RPMI7951 (cell line): ENCODE measurements at places on chromosomes 1 and 21. TPM values are rescaled to one million over a fixed set of nuclear protein-coding genes. Genes with fewer than 3 reads are reported as not detected.

Gene FCRL5
- not detected in 2 replicates for total RNA-seq

Gene PYGO2
- 16.1 and 18.4 TPM in 2 replicates for total RNA-seq

Gene TFF2
- total RNA-seq, result not detected in 2 replicates

Gene MAP3K7CL
- 10.0 and 14.8 TPM in 2 replicates for total RNA-seq

Gene NT5C1A
- not detected in 2 replicates for total RNA-seq

Gene LSS
- 26.7 and 32.9 TPM in 2 replicates for total RNA-seq

Gene C8B
- not detected in 2 replicates for total RNA-seq

Gene PGBD5
- under 0.01 and 0.10 TPM in 2 replicates for total RNA-seq

Gene CNIH3
- 21.0 and 24.5 TPM in 2 replicates for total RNA-seq

Gene CYP4A22
- total RNA-seq, result not detected in 2 replicates

Gene CLIC4
- total RNA-seq, result 680 and 835 TPM in 2 replicates

Gene RHEX
- not detected in 2 replicates for total RNA-seq

Gene SLX9
- 9.0 and 17.0 TPM in 2 replicates for total RNA-seq

Gene FPGT
- total RNA-seq, result 17.8 and 20.4 TPM in 2 replicates

Gene HPCAL4
- 0.10 and 0.12 TPM in 2 replicates for total RNA-seq

Gene PRRX1
- total RNA-seq, result 41.5 and 52.6 TPM in 2 replicates

Gene FCRL4
- total RNA-seq, result not detected in 2 replicates

Gene FOXD3
- total RNA-seq, result 0.96 and 1.2 TPM in 2 replicates

Gene OR10J1
- total RNA-seq, result not detected in 2 replicates

Gene ATF3
- total RNA-seq, result 1.2 and 1.4 TPM in 2 replicates

Gene AMPD1
- not detected in 2 replicates for total RNA-seq

Gene FCGR1A
- total RNA-seq, result not detected in 2 replicates

Gene PAQR6
- 0.12 and 0.29 TPM in 2 replicates for total RNA-seq

Gene FMO5
- total RNA-seq, result 2.1 and 3.4 TPM in 2 replicates

Gene NOTCH2NLA
- total RNA-seq, result 34.8 and 38.0 TPM in 2 replicates

Gene DHX9
- 121 and 126 TPM in 2 replicates for total RNA-seq

Gene S1PR1
- 0.39 and 0.84 TPM in 2 replicates for total RNA-seq

Gene TCEA3
- total RNA-seq, result 1.7 and 2.3 TPM in 2 replicates

Gene USP25
- 15.8 and 19.1 TPM in 2 replicates for total RNA-seq

Gene CD53
- total RNA-seq, result 0.29 TPM in 1 of 2 replicates, not detected in the other

Gene HES2
- total RNA-seq, result under 0.01 and 0.10 TPM in 2 replicates

Gene ITPKB
- total RNA-seq, result 2.5 and 3.8 TPM in 2 replicates

Gene FAM72B
- total RNA-seq, result 9.2 and 17.7 TPM in 2 replicates

Gene CFAP107
- not detected in 2 replicates for total RNA-seq

Gene C1orf185
- total RNA-seq, result not detected in 2 replicates

Gene PLPPR5
- 0.20 and 0.24 TPM in 2 replicates for total RNA-seq

Gene EPHA10
- total RNA-seq, result not detected in 2 replicates

Gene C1orf94
- total RNA-seq, result 0.36 and 0.68 TPM in 2 replicates
